Hematopoietic multipotent progenitor cell treated with erythropoietin and hydrocortisone succinate and interleukin-3 and kit ligand, for 8 days (in vitro differentiated cells): ENCODE measurements at places on chromosomes 11 and 22.

DNA sequence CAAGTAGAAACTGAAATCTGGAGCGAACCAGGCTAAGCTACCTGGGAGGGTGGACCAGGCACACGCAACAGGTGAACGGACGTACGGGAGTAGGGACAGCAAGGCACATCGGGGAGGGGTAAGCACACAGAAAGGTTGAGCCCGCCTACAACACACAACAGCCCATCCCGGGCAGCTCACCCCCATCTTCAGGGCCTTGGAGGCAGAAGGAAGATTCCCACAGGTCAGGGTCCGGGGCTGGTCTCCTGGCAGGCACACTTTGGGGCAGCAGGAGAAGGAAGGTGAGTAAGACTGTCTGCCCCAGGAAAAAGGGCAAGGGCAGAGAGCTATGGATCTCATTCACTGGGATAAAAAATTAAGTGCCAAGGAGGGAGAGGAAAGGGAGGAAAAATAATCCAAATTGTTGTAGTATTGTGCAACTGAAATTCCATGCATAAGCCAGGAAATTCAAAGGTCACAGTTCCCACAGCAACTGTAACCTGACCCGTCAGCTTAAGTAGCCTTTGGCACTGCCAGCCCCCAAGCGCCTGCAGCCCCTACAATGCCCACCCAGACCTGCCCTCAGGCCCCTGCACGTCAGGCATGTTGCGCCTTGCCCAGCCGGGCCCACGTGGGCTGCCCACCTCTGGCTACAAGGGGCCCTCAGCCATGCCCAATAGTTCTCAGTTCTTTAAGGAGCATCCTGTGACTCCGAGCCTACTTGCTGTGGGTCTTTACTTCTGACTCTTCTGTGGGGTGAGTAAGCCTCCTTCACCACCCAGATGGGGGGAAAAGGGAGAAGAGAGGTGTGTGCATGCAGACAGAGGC lies 51.8 kb downstream of the MICAL3 start:
- no peak for DNase-seq

DNA sequence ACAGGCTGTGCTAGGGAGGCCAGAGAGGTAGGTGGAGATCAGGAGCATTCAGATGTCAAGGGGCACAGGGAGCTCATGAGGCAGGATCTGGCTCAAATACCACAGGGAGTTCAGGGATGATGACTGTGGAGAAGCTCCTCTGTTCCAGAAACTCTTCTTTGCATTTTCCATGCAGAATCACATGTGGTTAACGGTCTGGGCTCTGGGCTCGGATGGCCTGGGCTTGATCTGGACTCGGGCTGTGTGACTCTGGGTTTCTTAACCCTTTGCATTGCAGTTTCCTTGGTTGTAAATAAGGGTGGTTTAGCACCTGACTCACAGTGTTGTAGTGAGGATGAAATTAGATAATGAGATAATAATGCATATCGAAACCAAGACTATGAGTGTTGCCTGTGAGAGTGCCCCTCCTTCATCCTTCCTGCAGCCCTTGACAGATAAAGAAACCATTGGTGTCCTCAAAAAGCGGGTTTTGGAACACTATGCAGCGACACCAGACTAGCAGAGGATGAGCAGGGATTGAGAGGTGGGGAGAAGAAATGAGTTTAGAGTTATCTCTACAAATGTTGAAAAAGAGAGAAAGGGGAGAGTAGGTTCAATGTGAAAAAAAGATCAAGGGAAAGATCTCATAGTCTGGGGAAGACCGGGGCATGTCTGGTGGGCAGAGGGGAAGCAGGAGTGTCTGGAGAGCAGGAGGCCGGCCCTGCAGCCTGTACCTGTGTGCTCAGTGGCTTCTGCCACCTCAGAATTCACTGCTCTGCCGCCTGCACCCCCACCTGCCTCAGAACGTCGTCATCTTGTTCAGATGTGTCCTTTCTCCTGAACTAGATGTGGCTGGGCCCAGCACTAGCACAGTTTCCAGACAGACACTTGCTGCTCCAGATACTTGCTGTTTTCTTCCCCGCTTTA lies 197.8 kb upstream of the SORL1-AS1 start:
- DNase-seq = no peak

DNA sequence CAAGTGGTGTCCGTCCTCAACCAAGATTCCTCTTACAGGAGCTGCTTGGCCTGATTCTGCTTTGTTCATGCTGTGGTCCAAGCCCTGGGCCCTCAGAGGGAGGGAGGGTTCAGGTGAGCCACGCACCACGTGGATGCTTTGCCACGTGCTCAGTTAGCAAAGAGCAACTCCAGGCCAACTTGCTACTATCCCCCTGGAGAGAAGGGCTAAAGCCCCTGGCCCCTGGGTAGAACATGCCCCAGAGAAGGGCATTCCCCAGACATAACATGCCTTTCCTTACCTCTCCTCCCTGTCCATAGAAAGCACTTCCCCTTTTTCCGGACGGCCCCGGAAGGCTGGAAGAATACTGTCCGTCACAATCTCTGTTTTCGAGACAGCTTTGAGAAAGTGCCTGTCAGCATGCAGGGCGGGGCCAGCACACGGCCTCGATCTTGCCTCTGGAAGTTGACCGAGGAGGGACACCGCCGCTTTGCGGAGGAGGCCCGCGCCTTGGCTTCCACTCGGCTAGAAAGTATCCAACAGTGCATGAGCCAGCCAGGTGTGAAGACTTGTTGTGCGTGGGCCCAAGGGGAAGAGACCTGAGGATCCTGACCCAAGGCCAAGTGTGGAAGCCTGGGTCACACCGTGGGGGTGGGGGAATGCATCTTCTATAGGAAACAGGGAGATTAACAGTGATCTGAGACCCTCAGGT lies 8.8 kb downstream of the FOXR1 start:
- DNase-seq = peak; percentile 30

GRCh38 chr11:63375434-63375833 lies 5.8 kb downstream of the SLC22A9 start:
- no peak for DNase-seq

- no peak for DNase-seq
Measured at GRCh38 chr11:79174045-79175008, 266.5 kb downstream of the TENM4 start.

DNA sequence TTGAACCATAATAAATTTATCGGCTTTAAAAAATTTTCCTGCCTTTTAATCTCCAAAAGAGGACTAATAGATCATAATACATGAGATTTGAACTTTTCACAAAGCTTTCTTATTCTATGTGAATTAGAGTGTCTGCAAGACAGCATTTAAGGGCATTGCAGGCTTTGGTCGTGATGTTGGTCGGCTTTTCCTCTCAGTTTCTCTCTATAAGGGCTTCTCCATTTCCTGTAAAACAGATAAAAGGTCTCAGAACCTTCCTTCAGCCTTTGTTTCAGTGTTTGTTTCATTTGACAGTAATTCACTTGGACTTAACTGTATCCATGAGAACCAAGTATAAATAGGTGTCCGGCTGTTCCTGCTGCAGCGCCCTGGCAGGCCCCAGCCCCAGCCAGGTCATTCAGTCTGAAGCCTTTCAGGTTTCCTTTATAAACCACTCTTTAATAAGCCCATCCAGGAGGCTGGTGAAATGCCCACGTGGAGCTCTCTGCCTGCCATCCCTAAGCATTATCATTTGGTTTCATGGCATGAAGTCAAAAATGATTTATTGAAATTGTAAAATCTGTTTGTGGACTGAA lies 37.2 kb upstream of the ADSL start:
- DNase-seq = no peak

- DNase-seq = no peak
Measured at GRCh38 chr11:47977623-47978022, 2.7 kb upstream of the PTPRJ start.

DNA sequence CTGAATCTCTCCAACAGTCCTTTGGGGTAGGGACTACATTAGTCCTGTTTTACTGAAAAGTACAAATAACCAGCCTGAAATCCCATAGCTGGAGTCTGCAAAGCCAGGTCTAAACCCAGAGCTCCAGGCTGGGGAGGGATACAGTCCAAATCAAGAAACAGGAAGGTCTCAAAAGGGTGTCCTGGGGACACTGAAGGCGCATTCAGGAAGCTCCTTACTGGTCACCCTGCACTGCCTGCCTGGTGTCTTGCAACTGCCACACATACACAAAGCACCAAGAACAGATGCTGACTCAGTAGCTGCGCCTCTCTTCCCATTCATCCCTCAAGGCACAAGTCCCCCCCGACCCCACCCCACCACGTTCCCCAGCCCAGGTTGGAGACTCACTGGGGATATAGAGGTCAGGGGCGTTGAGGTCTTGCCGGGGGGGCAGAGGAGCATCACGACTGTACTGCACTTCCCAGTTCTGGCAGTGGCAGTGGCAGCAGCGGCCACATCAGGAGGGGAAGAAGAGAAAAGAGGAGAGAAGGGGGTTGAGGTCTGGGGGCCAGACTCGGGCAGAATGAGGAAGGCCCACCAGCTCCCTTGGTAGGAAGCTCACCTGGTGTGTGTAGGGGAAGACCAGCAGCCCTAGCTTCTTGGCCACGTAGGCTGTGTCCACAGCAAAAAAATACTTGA lies 1.6 kb downstream of the YIF1A start:
- DNase-seq = no peak

- DNase-seq = no peak
Measured at GRCh38 chr11:126231725-126232459, 20.3 kb downstream of the FAM118B start.

DNA sequence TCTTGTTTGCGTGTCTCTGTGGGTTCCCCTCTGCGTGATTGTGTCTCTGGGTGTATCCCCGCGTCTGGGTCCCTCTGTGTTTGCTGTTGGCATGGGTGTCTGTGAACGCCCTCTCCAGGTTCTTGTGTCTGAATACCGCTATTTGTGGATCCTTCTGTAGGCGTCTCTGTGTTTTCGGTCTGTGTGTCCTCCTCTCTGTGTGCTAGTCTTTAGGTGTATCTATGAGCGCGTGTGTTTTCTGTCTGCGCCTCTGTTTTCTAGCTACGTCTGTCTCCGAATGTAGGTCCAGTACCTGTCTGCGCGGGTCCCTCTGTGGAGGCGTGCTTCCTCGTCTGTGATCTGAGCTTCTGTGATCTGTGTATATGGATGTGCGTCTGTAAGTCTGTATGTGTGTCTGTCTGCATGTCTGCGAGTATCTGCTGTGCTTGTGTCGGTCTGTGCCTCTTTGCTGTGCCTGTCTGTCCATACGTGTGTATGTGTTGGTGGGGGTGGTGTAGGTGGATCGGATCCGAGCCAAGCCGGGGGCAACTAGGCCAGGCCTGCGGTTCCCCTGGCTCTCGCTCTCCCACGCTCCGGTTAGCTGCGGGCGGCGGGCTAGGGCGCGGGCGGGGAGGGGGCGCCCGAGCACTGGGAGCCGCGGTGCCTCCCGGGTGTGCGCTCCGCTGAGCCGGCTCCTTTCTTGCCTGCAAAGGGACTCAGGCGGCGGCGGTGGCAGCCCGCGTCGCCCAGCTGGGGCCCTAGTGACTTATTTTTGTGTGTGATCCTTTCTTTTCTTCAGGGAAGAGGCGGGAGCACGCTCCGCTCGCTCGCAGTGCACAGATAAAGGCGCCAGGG lies 105.3 kb upstream of the E2F8 start:
- no peak for DNase-seq

GRCh38 chr22:25777411-25777810 lies 35.4 kb downstream of the MYO18B start:
- no peak for DNase-seq

DNA sequence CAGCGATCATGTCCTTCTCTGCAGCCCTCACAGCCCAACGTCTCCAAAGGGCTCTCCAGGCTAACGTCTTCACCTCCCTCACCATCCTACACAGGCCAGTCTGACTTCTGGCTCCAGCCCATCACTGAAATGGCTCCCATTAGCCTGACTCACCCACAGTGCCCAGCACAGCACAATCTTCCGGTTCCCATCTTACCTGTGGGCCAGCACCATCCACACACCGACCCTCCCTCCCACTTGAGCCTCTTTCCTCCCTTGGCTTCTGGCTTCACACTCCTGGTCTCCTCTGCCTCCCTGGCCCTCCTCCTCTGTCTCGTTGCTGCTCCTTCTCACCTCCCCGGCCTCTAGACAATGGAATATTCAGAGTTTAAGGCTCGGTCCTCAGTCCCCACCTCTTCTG lies 51.2 kb downstream of the PDE2A start:
- DNase-seq = no peak

DNA sequence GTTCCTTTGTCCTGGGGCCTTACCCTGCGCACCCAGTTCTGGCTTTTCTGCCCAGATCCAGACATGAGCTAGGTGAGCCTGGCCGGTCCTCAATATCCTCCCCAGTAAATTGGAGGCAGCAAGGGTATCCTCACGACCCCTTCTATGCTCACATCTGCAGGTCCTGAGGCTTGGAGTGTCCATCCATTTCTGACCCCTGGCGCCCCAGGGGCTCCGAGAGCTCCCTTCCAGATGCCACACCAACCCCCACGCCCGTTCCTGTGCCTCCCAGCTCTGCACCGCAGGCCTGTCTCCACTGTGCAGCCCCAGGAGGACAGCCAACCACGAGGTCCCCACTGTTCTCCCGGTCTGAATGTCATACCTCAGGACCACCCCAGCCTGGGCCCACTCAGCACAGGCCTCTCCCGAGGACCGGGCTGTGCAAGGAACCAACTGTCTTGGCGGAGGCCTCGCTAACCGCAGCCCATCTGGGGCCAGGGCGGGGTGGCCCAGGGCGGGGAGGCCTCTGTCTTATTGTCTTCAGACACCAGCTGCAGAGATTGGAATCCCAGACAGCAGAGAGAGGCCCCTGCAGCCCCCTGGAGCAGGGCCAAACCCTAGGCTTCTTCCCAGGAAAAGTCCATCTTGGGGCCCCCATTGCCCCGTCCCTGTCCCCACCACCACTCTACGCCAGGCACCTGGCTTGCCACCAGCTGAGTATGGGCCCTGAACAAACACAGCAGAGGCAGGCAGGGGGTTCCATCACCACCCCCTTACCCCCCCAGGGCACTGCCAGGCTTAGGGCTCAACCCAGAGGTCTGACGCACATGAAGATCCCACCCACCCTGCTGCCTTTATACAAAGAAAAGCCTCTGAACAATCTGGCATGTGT lies 39.3 kb downstream of the ALX4 start:
- no peak for DNase-seq

DNA sequence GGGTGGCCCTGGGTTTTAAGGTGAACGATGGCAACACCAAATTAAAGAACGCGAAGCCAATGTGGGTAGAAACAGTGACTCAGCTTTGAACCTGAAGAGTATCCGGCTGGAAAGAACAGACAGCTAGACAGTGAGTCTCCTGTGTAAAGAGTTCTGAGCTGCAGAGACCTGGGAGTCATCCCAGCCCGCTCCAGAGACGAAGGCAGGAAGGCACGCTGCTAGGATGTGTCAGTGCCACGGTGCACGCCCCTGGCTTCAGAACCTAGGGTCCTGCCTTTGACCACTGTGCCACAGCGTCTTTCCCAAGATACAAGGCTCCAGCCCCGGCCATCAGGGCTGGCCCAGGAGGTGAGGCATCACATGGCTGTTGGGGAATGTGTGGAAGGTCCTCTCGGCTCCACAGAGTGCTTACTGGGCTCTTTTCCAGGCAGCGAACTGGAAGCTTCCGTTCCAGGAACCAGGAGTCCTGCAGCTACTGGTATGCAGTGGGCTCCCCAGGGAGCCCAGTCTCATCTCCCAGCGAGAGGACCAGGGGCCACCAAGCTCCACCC lies 29.9 kb downstream of the LRFN4 start:
- DNase-seq = no peak

GRCh38 chr11:31369348-31370329 lies at the start of the genes DCDC1 and DNAJC24:
Gene DCDC1 (minus strand): TSS chr11:31369739. CDS start chr11:31328280, 41,459 bp downstream.
Gene DNAJC24 (plus strand): TSS chr11:31369860. CDS start chr11:31370749, 889 bp downstream.
- DNase-seq = peak; percentile 93

GRCh38 chr11:95688501-95689222 lies 100.9 kb downstream of the FAM76B start:
- no peak for DNase-seq

GRCh38 chr22:26770624-26771023 lies 113.2 kb downstream of the MIAT start:
- DNase-seq = no peak
